Activated naive CD4-positive, alpha-beta T cell treated with Interleukin-2 at 50 U/mL for 16 hours (primary cell): ENCODE measurements at places on chromosomes 12 and 14.
A peak's percentile ranks its signal among the peaks of the same experiment; 100 is the strongest.

- no peak for DNase-seq
Observed at GRCh38 chr12:67722296-67722695, 73.8 kb downstream of the DYRK2 start.

GRCh38 chr12:93980711-93981110, 167.7 kb upstream of the PLXNC1 start:
- DNase-seq, result no peak

DNA sequence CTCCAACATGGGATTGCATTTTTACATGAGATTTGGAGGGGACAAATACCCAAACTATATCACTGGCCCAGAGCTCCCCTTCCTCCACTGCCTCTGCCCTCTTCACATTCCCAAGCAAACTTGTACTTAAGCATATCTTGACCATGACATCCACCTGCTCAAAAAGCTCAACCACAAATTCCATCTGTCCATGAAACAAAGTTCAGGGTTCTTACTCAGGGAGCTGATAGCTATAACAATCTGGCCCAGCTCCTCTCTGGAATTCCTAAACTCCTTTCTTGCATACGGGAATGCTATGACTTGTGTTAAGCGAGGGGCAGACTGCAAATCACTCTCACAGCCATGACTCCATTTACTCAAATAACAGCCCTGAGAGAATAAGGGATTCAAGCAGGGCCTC, 152.1 kb downstream of the GALC start:
- DNase-seq, result no peak

- DNase-seq, result no peak
Observed at GRCh38 chr12:117789195-117789912, 179.4 kb downstream of the KSR2 start.

- no peak for DNase-seq
Observed at GRCh38 chr14:103854017-103854808, 6.8 kb upstream of the PPP1R13B start.

- no peak for DNase-seq
Observed at GRCh38 chr12:122909442-122910288, 13.7 kb upstream of the VPS37B start.

DNA sequence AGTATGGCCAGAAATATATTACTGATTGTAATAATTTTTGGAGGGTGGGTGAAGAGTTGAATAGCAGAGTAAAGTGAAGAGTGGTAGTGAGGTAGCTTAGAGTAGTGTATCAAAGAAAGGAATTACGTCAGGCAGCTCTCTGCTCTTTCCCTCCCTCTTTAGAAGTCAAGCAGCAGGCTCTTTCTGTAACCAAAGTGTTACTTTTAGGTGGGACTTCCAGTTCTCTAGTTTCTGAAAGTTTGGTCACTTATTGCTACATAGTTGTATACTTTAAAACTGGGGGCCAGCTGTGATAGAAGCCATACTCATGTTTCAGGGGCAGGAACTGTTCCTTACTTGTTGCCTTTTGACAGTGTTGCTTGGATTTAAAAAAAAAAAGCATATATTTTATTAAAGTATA, 30.6 kb downstream of the ATF7IP start:
- no peak for DNase-seq

- DNase-seq, result no peak
Observed at GRCh38 chr12:132074216-132074615, 69.9 kb downstream of the DDX51 start.

GRCh38 chr12:22467190-22467589, 77.2 kb downstream of the C2CD5 start:
- no peak for DNase-seq

GRCh38 chr12:105358789-105359188, 28.3 kb downstream of the C12orf75 start:
- DNase-seq, result no peak

GRCh38 chr14:104940526-104941150, 16.0 kb downstream of the PLD4 start:
- no peak for DNase-seq

- DNase-seq, result peak; percentile 60
Observed at GRCh38 chr14:68781161-68782021, 11.5 kb downstream of the ZFP36L1 start.

- DNase-seq, result no peak
Observed at GRCh38 chr12:14564336-14564959, 3.2 kb downstream of the PLBD1 start.

- DNase-seq, result no peak
Observed at GRCh38 chr12:23703051-23703450, 246.4 kb downstream of the SOX5 start.

DNA sequence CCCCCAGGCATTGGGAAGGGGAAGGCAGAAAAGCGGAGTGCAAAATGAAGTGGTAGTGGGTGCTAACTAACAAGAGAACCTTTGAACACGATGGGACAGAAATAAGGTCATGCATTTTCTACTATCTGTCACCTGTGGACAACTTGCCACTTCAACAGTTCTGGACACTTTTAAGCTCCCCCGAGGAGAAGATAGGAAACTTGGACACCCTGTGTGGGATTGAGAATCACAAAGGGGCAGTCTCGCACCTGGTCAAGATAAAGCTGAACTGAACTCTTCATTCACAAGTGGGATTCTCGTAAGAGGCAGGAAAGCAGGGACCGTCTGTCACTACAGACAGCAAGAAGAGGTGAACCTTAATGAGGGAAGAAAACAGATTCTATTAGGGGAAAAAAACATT, 51.6 kb downstream of the EIF2S3B start:
- no peak for DNase-seq

DNA sequence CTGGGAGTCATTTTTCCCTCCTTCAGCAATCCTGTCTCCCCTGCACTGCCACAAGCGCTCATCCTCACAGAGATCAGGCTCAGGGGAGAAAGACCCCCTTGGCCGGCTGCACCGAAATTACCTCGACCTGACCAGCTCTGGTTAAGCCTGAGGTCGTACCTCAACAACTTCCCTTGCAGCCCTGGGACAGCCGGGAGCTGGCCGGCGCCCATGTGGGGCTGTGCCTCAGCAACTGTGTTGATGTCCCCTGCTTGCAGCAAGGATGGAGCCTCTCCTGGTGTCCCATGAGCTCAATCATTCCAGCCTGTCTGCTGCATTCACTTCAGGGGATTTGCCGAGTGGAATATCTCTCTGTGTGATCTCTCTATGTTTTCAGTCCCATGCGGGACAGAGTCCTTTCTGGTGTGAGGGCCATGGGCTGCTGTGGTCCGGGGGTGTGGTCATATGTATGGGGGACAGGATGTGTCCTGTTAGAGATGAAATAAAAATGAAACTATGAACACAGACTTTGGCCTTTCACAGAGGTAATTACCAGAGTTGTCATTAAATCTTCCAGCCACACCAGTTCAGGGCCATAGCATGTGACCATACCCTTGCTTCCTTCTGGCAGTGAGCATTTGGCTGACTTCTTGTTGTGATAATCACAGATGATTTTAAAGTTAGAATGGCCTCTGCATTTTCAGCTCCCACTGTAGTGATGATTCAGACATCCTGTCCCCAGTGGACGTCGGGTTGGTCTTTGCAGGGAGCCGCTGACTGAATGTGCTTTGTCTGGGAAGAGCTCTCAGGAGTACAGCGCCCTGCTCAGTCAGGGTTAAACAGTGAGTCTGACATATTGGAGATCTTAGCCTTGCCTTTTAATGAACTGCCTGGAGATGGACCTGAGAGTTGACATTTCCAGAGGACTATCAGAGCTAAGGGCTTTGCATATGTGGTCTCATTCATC, 405.9 kb downstream of the AACS start:
- no peak for DNase-seq

DNA sequence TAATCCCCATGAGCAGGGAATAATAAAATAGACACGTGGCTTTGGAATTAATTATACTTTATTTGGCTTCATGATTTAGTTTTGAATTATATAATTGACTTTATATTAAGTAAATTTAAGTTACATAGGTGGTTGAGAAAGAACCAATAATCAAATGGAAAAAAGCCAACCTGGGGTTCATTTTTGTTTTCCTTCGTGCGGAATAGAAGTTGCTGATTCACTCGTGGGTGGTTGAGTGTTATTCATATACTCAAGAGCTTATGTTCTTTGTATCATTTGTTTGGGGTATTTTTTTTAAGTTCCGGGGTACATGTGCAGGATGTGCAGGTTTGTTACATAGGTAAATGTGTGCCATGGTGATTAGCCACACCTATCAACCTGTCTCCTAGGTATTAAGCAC, 58.0 kb downstream of the ZNF664 start:
- no peak for DNase-seq

- DNase-seq, result no peak
Observed at GRCh38 chr12:108745641-108746040, 14.3 kb upstream of the CORO1C start.

DNA sequence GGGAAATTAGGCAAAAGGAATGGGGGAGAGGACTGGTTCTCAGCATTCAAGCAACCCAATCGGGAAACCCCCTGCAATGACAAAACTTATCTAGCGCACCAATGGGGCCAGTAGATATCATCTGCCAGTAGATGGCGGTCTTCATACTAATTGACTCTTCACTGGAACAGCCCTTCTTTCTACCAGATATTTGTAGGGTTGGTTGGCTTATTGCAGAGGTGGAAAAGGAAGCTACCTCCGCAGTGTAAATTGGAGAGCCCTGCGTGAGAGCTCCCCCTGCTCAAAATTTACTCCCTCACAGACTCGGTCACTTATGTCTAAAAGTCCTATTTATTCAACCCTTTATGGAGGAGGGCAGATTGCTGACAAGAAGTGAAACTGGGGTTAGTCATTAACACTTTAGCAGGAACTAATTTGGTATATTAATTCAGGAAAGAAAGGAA, 166.1 kb upstream of the CCND2 start:
- DNase-seq, result peak; percentile 73

GRCh38 chr12:89559753-89560152, 33.9 kb upstream of the POC1B start:
- DNase-seq, result no peak

GRCh38 chr12:2753536-2753935, 41.2 kb upstream of the FKBP4 start:
- no peak for DNase-seq

DNA sequence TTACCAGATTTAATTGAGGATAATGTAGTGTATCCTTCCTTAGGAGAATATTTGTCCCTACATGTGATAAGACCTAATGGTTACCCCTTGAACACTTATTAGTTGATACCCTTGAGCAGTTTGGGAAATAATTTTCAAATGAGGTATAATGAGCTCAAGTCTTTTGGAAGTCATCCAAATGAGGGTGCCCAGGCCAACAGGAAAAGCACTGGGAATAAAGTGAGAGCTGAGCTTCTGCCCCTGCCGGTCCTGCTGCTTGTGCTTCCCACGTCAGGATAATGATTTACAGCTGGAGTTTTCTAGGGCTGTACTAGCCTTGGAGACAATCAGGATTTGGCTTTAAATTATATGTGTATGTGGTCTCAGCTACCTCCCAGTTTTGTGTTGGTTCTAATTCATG, 178.8 kb upstream of the FRMD6 start:
- DNase-seq, result no peak

DNA sequence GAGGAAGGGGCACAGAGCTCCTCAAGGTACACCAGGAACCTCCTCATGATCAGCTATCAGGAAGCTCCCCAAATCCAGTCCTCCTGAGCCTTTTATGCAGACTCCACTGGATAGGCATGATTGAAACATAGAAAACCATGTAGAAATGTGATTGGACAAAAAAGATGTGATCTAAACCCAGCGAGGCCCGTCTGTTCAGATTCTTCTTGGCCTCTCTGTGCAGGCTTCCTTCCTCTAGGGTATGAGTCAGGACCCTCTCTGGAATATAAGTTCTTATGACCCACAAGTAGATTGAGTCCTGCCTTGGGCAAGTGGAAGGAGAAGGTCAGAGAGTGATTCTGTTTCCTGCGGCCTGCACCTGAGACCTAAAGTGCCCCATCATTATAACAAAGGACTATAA, 166.3 kb downstream of the PHLDA1 start:
- DNase-seq, result no peak

GRCh38 chr14:76133103-76133502, 18.6 kb upstream of the GPATCH2L start:
- no peak for DNase-seq
